Activated naive CD4-positive, alpha-beta T cell (primary cell): ENCODE measurements at places on chromosomes 4 and X.

DNA sequence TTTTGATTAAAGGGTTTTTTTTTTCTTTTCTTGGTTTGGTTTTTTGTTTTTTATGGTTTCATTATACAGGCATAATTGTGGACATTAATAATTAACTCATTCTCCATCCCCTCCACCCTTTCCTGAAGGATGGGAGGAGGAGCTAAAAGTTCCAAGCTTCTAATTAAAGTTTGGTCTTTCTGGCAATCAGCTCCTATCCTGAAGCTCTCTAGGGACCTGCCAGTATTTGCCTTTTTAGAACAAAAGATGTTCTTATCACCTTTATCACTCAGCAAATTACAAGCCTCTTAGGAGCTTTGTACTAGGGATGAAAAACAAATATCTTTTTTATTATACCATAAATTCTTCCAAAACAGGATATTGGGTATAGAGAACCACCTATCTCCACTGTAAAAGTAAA is 589.8 kb downstream of the PDHA2 start:
- DNase-seq = no peak

GRCh38 chrX:95427389-95427788 is 1257.3 kb upstream of the DIAPH2 start:
- DNase-seq = no peak

DNA sequence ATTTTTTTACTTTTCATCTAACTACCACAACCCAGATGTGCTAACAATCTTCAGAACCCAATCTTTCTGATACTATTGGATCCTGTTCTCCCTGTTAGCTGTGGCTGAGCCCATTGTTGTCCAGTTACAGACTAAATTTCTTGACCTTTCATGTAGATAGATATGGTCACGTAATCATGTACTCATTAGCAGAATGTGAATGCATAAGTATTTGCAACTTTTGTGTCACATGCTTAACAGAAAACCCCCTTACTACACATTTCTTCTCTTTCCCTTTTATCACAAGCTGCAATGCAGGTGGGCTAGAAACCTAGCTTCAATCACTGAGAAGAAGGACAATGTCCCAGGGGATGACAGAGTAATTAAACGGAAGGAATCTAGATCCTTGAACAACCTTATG is 13.1 kb upstream of the FAM13A start:
- DNase-seq = no peak

DNA sequence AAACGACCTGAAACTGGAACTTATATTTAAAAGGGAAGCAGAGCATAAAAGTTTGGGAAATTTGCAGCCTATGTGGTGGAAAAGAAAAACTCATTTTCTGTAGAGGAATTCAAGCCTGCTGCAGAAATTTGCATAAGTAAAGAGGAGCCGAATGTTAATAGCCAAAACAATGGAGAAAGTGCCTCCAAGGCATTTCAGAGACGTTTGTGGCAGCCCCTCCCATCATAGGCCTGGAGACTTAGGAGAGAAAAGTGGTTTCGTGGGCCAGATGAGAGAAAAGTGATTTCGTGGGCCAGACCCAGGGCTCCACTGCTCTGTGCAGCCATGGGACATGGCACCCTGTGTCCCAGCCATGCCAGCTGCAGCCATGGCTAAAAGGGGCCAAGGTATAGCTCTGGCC is 361.9 kb downstream of the PCDH19 start:
- DNase-seq = no peak

DNA sequence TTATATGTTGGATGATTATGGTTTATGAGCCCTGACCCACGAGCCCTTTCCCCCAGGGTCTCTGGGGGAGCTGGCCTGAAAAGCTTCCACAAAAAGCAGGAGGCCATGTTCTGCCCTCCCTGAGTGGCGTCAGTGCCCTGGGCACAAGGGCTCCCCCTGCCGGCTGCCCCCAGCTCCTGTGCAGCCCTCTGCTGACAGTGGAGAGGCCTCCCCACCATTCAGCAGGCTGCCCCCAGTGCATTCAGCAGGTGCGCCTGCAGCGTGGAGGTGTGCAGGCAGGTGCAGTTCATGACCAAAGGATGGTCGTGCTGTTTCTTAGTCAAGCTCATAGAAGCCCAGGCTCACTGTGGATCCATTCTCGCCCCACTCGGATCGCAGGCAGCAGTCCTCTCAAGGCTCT is 12.5 kb upstream of the S100P start:
- DNase-seq = no peak

GRCh38 chr4:7784131-7784870 is 155.4 kb downstream of the AFAP1 start:
- DNase-seq = no peak

- peak; percentile 11 for DNase-seq
Observed at GRCh38 chr4:183098019-183098722, 886 bp upstream of the WWC2 start.

DNA sequence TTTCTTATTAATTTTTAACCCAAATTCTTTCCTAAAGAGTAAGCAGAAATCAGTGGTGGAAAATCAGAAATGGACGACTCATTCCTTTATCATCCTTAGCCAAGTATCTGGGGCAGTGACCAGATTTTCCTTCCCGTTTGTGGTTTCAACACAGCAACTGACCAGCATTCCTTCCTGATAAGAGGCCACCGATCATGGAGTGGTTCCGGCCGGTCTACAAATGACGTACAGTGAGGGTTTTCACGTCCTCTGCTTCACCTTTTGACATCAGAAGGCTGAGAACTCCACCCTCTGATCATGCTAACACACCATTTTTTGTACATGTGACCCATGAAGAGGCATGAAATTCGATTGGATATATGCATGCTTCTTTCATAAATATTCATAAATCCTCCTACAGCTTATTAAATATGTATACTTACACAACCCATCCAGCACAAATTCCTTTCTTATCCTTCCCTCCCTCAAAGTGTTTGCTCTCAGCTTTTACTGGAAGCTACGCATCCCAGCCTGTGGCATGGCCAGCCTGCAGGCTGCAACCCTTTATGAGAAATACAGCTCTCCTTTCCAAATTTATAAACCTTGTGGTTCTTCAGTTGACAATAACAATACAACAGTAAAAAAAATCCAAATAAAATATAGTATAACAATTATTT is 173.0 kb upstream of the CASK start:
- DNase-seq = no peak

DNA sequence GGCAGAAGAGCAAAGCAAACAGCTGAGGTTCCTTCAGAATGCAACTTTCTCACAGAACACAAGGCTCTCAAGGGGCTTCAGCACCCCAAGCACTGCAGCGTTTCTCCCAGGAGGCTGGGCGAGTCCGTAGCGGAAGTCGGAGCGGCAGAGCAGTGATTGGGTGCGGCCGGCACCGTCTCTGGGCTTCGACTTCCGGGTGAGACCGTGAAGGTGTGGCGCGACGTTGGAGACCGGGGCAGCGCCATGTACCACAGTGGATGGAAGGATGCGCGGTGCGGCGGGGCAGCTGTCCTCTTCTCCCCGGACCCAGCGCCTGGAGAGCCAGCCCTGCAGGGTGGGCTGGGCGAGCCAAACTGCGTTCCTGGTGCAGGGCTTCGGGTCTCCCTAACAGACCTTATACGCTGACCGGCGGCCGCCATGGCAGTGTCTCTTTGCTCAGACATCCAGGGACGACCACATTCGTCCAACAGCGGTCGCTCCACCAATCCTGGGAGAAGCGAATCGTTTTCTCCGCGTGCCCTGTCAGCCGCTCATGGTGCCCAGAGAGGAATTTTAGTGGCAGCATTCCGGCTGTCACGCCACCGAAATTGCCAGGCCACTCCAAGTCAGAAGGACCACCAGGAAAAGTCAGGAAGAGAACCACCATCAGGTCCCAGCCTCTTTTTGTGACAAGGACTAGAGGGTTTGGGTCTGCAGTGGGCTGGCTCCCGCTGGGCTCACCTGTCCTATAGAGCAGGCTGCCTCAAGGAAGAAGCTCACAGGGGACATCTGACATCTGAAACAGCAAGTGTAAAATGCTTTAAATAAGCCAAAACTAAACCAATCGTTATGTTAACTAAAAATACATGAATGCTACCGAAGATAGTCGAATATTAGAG is 20.5 kb downstream of the TRIM61 start:
- DNase-seq = peak; percentile 67

DNA sequence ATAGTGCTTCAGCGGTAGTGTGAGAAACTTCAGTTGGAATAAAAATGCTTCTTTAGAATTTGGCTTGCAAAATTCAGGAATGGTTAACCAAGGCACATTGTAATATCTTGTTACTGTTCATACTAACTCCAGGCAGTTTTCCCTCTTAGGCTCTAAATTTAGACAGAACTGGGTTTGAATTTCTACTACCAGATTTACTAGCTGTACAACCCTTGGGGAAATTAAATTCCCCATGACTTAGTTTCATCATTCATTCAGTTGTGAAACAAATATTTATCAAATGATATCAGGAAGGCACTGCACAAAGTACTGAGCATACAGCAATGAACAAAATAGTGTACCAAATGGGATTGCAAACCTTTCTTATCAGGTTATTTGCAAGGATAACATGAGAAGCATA is 135.0 kb upstream of the IL15 start:
- DNase-seq = no peak
